ENCODE measurements at places on chromosomes 6 and 20.

- DNase-seq: no peak
Observed at GRCh38 chr20:50389808-50390684, 120.1 kb upstream of the PTPN1 start.

GRCh38 chr6:103269581-103269980, 1590.1 kb downstream of the HACE1 start:
- no peak for DNase-seq

DNA sequence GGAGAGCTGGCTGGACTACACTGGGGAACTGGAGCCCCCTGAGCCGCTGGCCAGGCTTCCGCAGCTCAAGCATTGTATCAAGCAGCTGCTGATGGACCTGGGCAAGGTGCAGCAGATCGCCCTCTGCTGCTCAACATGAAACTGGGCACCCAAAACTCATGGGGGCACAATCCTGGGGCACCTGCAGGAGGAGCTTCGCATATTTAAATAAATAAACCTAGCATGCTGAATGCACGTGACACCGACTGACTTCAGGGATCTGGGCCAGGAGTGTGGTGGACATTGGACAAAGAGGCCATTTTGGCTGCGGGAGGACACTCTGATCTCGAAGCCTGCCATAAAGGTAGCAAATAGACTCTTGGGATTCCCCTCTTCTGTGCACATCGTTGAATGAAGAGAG, 6.8 kb downstream of the SCAND1 start:
- no peak for DNase-seq

GRCh38 chr6:129895692-129896091, 34.6 kb upstream of the TMEM244 start:
- no peak for DNase-seq

DNA sequence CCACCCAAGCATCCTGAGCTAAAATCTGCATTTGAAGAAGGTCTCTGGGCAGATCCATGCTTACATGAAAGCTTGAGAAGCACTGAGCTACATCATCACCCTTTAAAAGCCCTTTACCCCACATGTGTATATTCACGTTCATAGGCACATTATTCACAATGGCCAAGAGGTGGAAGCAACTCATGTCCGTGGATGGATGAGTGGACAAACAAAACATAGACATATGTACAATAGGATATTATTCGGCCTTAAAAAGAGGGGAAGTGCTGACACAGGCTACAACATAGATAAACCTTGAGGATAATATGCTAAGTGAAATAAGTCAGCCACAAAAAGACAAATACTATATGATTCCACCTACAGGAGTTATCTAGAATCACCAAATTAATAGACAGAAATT, 17.6 kb downstream of the ADGRF5 start:
- DNase-seq: no peak

GRCh38 chr6:149503276-149503675, 18.5 kb upstream of the ZC3H12D start:
- no peak for DNase-seq

DNA sequence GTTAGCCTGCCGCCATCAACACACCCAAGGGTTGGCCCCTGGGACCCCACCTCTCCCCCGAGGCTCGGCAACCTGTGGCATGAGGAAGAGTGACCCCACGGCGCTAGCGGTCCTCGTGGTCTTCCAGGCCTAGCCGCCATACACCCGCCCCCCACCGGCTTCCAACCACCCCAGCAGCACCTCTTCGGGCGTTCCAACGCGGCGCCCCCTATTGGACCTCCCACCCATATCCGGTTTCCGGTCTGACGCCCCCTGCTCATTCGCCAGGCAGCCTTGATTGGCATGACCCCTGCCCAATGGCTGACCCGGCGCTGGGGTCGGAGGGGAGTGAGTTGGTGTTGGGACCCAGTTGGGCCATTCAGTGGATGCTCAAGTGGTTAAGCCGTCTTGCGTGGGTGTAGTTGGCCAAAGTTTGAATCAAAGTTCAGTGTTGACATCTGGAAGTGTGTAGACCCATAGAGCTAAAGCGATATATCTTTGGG, at the start of gene GNAS-AS1:
TSS of gene GNAS-AS1 (minus strand) at position 210 of the 482 bp plus-strand sequence.
- DNase-seq: no peak

- no peak for DNase-seq
Observed at GRCh38 chr6:72464791-72465691, 156.8 kb upstream of the KCNQ5 start.

DNA sequence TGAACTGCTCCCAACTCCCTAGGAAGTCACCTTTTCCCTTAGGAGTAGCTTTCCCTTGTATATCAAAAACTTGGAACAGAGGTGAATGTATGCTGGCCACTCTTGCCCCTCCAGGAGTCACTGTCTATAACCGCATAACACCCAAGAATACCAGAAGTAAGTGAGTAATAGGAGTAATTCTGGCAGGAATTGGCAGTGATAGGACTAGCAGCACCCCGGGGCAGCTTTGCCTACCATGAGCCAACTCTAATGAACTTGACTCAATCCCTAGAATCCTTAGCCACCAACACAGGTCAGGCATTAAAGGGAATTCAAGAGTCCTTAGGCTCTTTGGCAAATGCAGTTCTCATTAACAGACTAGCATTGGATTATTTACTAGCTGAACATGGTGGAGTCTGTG, 28.8 kb upstream of the CD164 start:
- DNase-seq: no peak

DNA sequence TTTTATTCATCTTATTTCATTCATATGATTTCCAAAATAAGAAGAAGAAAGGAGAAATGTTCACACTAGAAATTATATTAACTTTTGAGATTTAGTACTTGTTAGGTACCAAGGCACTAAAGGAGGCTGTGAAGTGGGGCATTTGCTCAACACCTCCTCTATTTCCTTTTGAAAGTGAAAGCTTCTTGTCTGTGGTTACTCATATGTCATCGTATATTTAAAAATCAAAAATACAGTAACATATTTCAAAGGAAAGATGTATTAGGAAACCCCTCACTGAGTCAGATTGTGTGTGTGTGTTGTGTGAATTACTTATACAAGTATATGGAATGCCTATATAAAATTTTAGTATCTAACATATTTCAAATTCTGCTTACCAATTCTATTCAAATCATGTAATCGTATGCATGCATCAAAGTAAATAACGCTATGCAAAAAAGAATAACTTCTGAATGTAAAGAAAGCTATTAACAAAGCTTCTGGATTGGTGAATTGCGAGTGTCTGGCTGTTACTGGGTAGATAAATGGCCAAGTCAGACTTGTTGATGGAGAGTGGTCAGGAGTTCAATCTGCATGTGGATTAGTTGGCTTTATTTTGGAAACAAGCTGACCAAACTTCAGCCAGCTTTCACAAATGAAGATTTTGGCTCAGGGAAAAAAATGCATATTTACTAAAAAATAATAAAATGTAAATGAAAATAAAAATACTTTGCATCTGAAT, 70.9 kb downstream of the PACRG start:
- DNase-seq: no peak

DNA sequence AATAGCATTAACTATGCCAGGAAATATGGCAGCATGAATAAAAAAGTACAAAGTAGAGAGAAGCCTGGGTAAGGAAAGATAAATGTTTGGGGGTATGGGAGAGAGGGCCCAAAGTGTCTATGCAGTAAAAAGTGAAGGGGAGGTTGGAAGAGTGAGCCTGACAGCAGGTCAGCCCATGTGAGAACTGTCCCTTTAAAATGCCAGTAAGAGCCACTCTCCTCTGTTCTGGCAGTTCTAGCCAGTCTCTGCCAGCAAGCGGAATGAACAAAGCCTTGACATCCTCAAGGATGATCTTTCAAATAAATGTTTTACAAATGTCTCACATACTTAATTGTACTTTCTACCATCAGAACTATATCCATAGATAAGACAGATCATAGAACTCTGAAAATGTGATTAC, 164.5 kb downstream of the DST start:
- DNase-seq: no peak

DNA sequence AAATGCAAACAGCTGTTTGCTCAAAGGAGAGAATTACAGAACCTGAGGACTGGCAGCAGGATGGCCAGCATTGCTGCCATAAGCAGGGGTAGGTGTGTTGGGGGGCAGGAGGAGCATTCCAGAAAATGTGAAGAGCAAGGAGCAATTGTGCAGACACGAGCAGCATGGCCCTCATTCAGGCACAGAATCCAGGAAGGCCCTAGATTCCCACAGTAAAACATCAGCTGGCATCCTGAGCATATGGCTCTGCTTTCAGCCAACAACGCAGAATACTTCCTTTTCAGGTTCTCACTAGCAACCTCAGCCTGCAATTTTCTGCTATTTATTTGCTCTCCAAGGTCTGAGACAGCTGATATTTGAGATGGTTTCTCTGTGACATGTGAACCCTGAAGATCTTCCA, 243.4 kb upstream of the POU3F2 start:
- DNase-seq: no peak

GRCh38 chr20:62760856-62761758, 35.2 kb upstream of the MRGBP start:
- no peak for DNase-seq

- no peak for DNase-seq
Observed at GRCh38 chr20:4087923-4088322, 72.6 kb upstream of the RNF24 start.

DNA sequence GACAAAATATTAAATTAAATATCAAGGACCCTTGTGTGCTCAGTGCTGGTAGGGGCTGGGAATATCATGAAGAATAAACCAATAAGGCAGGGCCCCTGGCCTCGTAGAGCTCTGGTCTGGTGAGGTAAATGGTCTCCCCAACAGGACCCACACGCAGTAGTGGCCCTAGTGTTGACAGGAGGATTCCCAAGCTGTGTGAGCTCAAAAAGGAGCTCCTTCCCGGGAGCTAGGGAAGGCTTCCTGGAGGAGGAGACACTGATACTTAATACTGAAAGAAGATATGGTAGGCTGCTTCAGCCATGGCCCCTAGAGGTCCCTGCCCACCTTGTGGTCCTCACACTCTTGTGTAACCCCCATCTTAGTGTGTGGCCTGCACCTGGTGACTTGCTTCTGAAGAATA, 209.1 kb downstream of the NFATC2 start:
- DNase-seq: no peak

DNA sequence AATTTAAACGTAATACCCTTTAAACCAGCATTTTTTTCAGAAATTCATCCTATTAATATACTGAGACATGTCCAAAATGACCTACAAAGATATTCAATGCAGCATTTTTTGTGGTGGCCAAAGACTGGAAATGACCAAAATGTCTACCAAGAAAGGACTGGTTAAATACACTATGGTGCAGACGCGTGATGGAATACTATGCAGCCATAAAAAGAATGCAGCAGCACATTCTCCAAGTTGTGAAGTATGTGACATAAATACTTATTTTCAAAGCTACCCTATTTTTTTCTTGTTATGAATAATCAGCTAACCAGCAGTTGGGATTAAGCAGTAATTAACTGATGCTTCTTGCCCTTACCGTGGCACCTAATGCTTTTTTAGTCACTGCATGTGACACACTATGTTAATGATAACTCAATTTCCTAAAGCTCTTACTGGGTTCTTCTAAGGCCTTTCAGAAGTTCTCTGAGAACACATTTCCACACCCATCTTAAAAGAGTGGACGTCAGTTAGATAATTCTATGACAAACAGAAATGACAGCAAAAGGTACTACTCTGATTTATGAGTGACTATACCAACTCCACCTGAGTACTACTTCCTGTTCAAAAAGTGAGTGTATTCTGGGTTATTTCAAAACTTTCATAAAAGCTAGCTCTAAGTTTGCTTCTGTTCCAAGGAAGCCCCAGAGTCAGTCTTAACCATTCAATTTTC, 24.9 kb downstream of the TTI1 start:
- no peak for DNase-seq

DNA sequence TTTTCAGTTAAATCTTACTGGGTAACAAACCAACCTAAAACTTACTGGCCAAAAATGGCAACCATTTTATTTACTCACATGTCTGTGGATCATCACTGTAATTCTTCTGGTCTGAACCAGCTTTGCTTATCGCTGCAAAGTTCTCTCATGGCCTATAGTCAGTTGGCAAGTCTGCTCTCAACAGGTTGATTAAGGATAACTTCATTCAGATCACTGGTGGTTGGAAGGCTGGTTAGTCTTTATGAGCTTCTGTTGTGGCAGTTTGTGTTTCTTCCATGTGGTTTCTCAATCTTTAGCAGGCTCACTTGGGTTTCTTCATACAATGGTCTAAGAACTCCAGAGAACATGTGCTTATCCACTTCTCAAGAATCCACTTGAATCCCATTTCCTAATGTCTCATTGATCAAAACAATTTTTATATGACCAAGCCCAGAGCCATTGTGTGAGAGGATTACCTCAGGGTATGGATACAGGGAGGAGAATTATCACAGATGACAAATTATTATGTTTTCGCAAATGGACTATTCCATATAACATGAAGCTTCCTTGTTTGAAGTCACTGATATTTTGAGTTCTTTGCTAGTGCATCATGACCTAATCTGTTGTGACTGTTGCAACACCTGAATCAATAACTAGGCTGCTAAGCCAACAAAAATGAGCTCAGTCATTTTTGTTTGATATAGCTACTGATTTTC, 155.4 kb upstream of the BMP2 start:
- no peak for DNase-seq

- no peak for DNase-seq
Observed at GRCh38 chr6:154822947-154823558, 89.8 kb downstream of the SCAF8 start.

DNA sequence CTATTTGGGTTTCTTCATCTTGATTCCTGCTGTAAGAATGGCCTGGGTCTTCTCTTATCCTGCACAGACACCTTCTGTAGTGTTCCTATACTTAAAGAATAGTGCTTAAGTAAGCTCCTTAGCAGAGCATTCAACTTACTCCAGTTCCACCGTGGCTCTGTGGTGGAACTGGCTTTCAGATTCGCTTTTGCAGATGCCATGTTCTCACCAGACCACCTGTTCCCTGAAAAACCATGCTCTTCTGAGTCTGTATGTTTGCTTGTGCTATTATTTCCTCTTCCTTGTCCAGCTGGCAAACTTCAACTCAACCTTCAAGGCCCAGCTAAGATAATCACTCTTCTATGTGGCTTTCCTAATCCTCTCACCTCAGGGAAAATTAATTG, 4.9 kb downstream of the ELMO2 start:
- no peak for DNase-seq

- DNase-seq: no peak
Observed at GRCh38 chr20:58340853-58341252, 31.3 kb downstream of the RAB22A start.

DNA sequence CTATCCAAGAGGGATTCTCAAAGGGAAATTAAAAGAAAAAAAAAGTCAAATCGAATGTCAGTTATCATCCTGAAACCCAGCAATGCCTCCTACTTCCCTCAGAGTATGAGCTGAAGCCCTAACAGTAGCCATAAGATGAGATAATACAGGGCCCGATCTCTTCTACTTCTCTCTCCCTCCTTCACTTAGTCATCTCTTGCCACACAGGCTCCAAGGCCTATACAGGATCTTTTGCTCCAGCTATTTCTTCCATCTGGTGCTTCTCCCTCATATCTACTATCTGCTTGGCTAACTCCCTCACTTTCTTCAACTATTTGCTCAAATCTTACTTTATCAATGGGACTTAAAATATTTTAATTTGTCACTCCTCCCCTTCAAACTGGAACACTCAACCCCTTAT, 215.3 kb downstream of the RNGTT start:
- DNase-seq: no peak

DNA sequence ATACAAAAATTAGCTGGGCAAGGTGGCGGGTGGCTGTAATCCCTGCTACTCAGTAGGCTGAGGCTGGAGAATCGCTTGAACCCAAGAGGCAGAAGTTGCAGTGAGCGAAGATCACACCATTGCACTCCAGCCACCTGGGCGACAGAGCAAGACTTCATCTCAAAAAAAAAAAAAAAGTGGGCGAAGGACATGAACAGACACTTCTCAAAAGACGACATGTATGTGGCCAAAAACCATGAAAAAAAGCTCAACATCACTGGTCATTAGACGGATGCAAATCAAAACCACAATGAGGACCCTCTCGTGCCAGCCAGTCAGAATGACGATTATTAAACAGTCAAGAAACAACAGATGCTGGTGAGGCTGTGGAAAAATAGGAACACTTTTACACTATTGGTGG, 344.9 kb upstream of the JARID2 start:
- no peak for DNase-seq

Measured in NCI-H510A (cell line).